ENCODE measurements at places on chromosomes 3 and 15.
A peak's percentile ranks its signal among the peaks of the same experiment; 100 is the strongest.

DNA sequence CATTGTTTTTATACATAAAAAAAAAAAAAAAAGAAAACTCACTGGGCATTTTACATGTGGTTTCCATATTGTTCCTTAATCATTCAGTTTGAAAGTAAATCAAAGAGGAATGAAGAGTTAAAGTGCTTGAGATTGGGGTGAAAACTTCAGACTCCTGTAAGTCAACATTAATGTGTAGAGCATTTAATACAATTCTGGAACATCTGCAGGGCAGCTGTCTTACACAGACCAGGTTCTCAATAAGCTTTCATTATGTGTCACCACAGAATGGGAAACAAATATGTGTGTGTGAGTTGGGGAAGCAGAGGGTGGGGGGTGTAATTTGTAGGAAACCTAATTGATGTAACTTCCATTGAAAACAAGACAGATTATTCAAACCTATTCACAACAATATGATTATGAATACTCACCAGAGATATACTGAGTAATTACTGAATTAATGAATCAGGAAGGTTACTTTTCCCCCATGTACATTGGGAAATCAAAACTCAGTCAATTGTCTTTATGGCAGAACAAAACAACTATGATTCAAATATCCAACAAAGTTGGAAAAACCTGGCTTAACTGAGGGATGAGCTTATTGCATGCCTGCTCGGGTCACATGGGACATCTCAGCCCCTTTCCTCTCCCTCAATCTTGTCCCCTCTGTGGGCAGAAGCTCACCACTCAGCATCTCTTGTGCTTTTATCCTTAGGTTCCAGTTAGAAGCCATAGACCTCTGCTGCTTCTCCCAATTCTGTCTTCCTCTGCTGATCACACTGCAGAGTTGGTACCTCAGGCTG is 281.2 kb upstream of the THBS1 start:
- DNase-seq = no peak

GRCh38 chr3:79729096-79729495 is 38.7 kb downstream of the ROBO1 start:
- DNase-seq = no peak

- no peak for DNase-seq
Measured at GRCh38 chr3:189726277-189726676, 95.1 kb downstream of the TP63 start.

GRCh38 chr3:190865828-190866227 is 3.3 kb upstream of the GMNC start:
- no peak for DNase-seq

DNA sequence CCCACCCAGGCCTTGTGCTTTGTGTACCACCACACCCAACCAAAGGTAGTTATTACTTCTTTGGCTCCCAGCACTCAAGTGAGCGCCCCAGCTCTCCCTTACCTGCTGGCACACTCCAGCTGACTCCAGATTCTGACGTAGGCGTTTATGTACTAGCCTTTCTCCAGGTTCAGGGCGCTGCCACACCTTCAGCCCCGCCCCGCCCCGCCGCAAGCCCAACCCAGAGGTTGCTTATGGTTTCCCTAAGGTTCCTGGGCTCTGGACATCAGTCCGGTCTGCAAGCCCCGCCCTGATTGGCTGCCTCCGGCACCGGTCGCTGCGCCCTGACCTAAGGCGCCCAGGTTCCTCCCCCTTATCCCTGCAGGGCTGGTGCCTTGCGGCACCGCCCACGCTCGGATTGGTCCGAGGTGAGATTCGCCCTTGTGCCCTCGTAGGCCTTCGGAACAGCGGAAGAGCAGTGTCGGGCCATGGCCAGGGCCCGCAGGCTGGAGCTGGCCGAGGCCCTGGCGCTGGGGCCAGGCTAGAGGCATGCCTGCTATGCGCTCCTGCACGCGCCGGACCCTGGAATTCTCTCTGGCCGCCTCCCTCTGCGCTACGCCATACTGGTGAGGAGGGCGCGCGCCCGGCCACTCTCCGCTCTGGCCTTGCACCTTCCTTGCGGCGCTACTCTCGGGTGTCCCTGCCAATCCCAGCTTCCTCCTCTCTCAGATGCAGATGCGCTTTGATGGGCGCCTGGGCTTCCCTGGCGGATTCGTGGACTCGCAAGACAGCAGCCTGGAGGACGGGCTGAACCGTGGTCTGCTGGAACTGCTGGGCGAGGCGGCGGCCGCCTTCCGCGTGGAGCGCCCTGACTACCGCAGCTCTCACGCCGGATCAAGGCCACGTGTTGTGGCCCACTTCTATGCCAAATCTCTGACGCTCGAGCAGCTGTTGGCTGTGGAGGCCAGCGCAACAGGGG is 19.8 kb upstream of the NUDT16 start:
- peak; percentile 97 for DNase-seq

- no peak for DNase-seq
Measured at GRCh38 chr3:131503320-131503635, 507 bp upstream of the MRPL3 start.

GRCh38 chr3:46632792-46633191 is 20.5 kb downstream of the FAM240A start:
- DNase-seq = peak; percentile 64

Measured in inflammatory macrophage (primary cell).